Tibial nerve (tissue), 4 donors: ENCODE measurements at places on chromosomes 11 and 22. TPM values are rescaled to one million over a fixed set of nuclear protein-coding genes. Genes with fewer than 3 reads are reported as not detected.
A peak's percentile ranks its signal among the peaks of the same experiment; 100 is the strongest.

Gene NXPE1
- total RNA-seq, result not detected

- H3K4me1 ChIP-seq, result no peaks in the 10 kb centered on the region
- DNase-seq, result no peak
- H3K27ac ChIP-seq, result no peak overlapping the region
- no peak overlapping the region for H3K4me3 ChIP-seq
These were observed 49.5 kb downstream of the POLD3 start for GRCh38 chr11:74641905-74642304.

DNA sequence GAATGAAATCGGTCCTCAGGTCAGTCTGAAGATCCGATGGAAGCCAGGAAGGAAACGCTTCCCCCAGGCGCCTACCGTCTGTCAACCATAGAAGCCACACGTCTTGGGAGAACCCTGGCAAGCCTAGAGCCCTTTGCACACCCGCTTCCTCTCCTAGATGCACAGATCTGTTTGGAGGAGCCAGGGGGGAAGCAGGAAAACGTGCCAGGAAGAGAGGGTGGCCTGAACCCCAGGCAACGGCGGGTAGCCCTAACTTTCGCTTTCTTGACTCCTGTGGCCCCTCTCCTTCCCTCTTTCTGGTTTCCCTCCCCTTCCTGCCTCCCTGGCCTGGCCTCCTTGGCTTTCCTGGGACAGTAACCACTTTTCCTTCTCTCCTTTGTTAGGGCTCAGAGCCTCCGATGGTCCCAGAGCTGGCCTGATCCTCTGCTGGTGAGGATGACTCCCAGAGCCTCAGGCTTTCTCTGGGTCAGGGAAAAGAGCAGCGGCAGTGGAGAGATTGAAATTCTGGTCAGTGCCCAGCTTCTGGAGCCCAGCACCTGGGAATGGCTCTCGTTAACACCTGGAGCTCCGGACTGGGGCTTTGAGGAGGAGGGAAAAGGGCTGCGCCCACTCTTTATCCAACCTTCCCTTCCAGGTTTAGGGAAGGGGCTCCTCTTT, 2.1 kb downstream of the FXYD6 start:
- H3K4me1 ChIP-seq, result no peaks in the 10 kb centered on the region
- DNase-seq, result no peak
- no peak overlapping the region for H3K27ac ChIP-seq

Gene CHRM1
- total RNA-seq, result not detected

DNA sequence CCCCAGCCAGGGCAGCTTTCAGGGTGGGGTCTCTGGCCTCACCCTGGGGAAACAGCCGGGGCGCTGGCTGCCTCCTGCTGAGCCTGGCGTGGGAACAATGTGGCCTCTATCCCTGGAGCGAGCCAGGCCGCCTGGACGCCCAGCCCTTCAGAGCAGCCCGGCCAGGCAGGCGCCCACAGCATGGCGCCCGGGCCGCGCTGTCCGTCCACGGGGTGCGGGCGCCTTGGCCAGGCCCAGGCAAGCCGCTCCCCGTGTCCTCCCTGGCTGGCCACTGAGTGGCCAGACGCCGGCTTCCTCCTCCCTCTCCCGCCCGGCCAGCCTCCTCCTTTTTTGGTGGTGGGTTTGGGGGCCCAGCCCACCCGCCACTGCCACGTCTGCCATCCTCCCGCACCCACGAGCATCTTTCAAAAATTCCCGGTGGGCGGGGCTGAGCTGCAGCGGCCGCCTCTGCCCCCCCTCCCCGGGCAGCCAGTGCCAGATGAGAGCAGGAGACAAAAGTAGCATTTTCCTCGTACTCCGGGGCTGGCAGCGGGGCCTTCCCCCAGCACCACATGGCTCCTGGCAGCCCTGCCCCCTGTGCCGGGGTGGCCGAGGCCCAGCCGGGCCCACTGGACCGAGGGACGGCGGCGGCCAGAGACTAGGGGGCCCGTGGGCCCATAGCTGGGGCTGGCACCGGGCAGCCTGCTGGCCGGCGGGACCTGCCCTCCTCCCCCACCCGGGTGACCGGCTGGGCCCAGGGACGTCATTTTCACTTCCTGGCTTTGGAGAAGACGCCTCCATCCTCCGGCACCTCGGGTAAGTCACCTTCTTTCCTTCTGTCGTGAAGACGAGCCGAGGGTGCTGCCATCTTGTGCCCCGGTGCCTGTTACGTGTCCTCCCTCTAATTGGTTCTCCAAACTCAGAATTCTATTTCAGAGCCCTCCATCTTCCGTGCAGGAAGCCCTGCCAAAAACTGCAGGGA, 70.2 kb upstream of the PPARA start:
- peak overlapping the region; percentile 95 for H3K4me3 ChIP-seq
- DNase-seq, result peak; percentile 78
- no peaks in the 10 kb centered on the region for H3K27me3 ChIP-seq
- peaks cover 4% of the 10 kb centered on the region for H3K36me3 ChIP-seq
- peaks cover 6% of the 10 kb centered on the region for H3K4me1 ChIP-seq

DNA sequence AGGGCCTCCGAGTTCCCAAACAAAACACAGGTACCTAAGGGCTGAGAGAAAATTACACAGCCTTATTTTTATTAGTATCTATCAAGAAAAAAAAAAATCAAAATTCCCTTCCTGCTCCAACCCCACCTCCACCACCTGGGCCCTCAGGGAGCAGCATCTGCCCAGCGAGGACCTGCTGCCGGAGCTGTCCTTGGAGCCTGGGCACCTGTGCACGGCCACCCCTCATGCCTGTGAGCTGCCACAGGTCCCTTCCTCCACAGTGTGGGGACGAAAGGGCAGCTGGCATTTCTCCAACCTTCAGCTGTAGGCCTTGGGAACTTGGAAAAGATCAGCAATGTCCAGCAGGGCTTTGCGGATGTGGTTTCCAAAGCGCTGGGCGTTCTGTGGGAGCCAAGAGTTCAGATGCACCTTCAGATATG, 6.3 kb upstream of the SYCE3 start:
- no peak overlapping the region for H3K4me3 ChIP-seq
- no peak for DNase-seq
- no peaks in the 10 kb centered on the region for H3K27me3 ChIP-seq
- H3K36me3 ChIP-seq, result peaks cover 64% of the 10 kb centered on the region
- H3K4me1 ChIP-seq, result no peaks in the 10 kb centered on the region
- H3K27ac ChIP-seq, result no peak overlapping the region

GRCh38 chr11:86606836-86607481, 65.5 kb downstream of the ME3 start:
- no peak overlapping the region for H3K4me3 ChIP-seq
- no peak for DNase-seq
- H3K36me3 ChIP-seq, result no peaks in the 10 kb centered on the region
- peak overlapping the region; percentile 20 for H3K27ac ChIP-seq
- no peaks in the 10 kb centered on the region for H3K4me1 ChIP-seq

DNA sequence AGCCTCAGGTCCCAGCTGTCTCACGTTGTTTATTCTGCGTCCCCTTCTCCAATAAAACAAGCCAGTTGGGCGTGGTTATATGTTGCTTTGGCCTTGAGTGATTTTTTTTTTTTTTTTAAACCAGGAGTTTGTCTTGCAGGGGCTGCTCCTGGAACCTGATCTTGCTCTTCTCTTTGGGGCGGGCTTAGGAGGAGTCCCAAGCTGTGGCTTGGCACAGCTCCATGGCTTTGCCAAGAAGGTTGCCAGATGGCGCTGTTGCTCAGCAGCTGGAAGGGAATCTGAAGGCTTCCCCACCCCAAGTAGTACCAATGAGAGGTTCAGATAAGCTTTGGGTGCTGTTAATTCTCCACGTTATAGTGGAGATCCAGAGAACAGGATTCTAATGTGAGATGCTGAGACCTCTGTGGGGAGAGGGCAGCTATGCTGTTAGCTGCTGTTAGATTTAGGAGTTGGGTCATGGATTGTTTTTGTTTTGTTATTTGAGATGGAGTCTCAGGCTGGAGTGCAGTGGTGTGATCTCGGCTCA, 2.0 kb upstream of the FERMT3 start:
- H3K36me3 ChIP-seq, result no peaks in the 10 kb centered on the region
- peaks cover 5% of the 10 kb centered on the region for H3K4me1 ChIP-seq
- DNase-seq, result peak; percentile 85
- H3K27ac ChIP-seq, result no peak overlapping the region
- H3K4me3 ChIP-seq, result no peak overlapping the region

Gene TRIM49
- not detected for total RNA-seq

DNA sequence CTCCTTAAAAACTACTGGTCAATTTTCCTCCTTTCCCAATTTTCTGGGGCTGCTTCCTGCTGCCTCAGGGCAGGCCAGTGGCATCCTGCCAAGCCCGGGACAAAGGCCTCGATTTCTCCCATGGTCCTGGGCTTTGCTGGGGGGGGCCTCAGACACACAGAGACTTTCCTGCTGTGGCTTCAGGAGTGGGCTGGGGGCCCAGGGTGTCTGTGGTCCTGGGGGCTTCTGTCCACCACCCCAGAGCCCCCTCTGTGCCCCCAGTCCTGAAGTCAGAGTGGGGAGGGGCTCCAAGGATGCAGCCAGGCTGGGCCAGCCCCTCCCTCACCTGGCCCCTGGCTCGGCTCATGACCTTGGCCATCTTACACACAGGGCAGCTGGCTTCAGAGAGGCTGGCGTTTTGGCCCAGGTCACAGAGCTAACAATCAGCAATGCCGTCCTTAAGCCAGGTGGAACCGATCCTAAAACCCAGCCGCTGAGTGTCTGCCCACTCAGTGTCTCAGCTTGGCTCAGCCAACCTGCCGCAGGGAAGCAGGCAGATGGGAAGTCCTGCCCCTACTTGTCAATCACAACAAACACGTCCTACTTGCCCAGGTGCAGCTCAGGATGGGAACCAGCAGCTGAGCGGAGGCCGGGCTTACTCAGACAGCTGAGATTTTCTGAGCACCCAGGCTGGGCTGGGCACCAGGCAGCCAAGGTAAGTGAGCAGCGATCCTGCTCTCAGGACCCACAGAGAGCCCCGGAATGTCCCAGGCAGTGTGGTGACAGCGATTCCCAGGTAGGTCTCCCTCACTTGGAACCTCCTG, 34.6 kb downstream of the OSBPL5 start:
- no peak overlapping the region for H3K4me3 ChIP-seq
- H3K27me3 ChIP-seq, result no peaks in the 10 kb centered on the region
- H3K36me3 ChIP-seq, result no peaks in the 10 kb centered on the region
- no peaks in the 10 kb centered on the region for H3K4me1 ChIP-seq
- no peak for DNase-seq

- H3K36me3 ChIP-seq, result no peaks in the 10 kb centered on the region
- H3K27me3 ChIP-seq, result no peaks in the 10 kb centered on the region
- H3K4me3 ChIP-seq, result no peak overlapping the region
These were observed 29.7 kb downstream of the APLP2 start for GRCh38 chr11:130099356-130099755.

Gene TPBGL
- total RNA-seq, result 1.0 TPM

- DNase-seq, result no peak
- H3K36me3 ChIP-seq, result no peaks in the 10 kb centered on the region
- no peaks in the 10 kb centered on the region for H3K27me3 ChIP-seq
- H3K27ac ChIP-seq, result no peak overlapping the region
- H3K4me3 ChIP-seq, result no peak overlapping the region
These were observed 434.1 kb downstream of the BRD1 start for GRCh38 chr22:49393526-49393925.

DNA sequence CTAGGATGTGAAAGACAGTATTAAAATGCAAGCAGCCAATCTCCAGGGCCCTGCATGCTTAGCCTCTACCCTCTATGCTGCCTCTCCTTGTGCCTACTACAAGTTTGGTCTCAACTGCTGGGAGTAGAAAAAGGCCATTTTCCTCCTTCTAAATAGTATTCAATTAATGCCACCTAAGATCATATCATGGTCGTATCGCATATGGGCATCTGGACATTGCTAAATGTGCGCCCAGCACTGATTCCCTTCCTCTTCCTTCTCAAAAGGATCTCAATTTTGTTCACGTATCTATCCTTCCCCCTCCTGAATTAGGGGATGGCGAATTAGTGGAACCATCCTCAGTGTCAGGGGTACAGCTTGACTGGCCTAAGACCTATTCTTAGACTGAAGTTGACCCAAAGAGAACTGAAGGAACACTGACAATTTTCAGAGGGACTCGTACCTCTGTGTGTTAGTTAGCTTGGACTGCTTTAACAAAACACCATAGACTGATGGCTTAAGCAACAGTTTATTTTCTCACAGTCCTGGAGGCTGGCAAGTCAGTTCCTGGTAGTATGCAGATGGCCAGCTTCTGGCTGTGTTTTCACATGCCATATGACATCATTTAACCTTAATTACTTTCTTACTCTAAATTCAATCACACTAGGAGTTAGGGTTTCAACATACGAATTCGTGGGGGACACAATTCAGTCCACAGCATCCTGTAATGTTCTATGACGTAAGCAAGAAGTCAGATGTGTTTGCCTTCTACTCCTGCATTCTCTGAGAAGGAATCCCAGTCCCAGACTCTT, 8.5 kb upstream of the NUP50 start:
- DNase-seq, result no peak
- H3K27me3 ChIP-seq, result no peaks in the 10 kb centered on the region
- no peaks in the 10 kb centered on the region for H3K36me3 ChIP-seq
- peaks cover 26% of the 10 kb centered on the region for H3K4me1 ChIP-seq
- H3K4me3 ChIP-seq, result no peak overlapping the region

DNA sequence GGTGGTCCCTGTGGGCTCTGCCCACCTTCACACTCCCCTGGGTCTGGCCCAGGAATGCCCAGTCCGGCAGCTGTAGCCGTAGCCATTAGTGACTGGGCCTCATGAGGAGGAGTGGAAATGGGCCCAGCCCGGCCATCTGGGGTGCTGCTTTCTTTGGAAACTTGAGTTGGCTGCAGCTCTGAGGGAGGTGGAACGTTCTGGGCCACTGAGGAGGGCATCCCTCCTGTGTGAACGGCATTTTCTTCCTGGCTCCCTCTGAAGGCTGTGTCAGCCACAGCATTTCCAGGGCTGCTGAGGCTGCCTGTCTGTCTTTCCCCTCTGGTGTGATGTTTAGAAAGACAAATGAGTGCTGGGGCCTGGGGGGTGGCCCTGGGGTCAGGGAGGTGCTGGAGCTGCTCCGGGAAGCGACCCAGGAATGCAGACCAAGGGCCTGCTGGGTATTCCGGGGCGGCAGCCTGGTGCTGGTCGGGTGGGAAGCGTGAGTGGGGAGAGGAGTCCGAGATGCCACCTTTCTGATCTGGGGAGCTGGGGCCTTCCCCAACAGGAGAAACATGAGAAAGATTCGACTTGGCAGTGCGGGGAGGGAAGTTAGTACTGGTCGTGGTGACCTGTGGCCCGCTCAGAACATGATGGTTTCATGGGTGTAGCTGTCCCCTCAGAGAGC, 27.1 kb downstream of the PTDSS2 start:
- H3K36me3 ChIP-seq, result no peaks in the 10 kb centered on the region
- DNase-seq, result no peak
- H3K27ac ChIP-seq, result no peak overlapping the region

Gene FAM181B
- 2.2 TPM for total RNA-seq

- H3K27ac ChIP-seq, result peak overlapping the region; percentile 72
- H3K36me3 ChIP-seq, result no peaks in the 10 kb centered on the region
- DNase-seq, result no peak
- no peak overlapping the region for H3K4me3 ChIP-seq
- no peaks in the 10 kb centered on the region for H3K27me3 ChIP-seq
These were observed 1240.1 kb downstream of the LRRC4C start for GRCh38 chr11:40219401-40219800.

Gene MPST
- total RNA-seq, result 205 TPM

Gene SCN3B
- total RNA-seq, result 2.4 TPM

Gene PHF21B
- total RNA-seq, result not detected

DNA sequence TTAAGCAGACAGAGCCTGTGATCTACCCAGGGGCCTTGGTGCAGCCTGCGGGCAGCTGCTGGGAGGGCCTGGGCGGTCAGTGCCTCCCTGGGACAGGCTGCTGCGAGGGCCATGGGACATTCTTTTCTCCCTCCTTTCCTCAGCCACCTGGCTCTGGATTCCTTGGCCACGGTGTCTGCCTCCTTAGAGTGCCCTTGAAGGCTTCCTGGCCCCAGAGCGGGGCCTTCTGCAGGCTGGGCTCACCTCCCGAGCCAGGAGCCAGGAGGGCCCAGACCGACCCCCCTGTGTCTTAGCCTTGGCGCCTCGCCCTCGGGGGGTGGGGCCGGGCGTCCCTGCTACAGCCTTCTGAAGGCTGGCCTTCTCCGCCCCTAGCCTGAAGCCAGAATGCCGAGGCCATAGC, 231.2 kb downstream of the TBC1D22A start:
- H3K27ac ChIP-seq, result no peak overlapping the region
- H3K4me1 ChIP-seq, result no peaks in the 10 kb centered on the region
- no peaks in the 10 kb centered on the region for H3K27me3 ChIP-seq
- no peak overlapping the region for H3K4me3 ChIP-seq

Gene LRRC4C
- 7.8 TPM for total RNA-seq
